ENCODE measurements at places on chromosomes 5 and 9.
A peak's percentile ranks its signal among the peaks of the same experiment; 100 is the strongest.

GRCh38 chr5:116911074-116911473, 336.5 kb upstream of the SEMA6A start:
- no peak for DNase-seq

DNA sequence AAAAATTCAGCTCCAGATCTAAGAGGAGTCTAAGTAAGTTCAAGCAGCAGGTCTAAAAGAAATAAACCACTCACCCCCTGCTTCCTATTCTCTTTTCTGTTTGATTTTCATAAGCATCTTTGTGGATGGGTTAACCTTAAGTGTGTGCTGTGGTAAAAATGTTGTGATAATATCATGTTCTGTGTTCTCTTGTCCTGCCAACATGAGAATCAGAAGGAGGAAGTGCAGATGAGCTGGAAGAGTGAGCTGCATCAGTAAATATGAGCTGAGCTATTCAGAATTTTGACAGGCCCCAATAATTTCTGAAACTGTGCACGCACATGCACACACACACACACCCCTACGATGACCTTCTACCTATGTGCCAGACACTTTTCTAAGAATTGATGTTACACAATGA, 186.5 kb upstream of the ANKRD55 start:
- DNase-seq: no peak

GRCh38 chr5:38979535-38979934, 94.7 kb downstream of the RICTOR start:
- DNase-seq: no peak

DNA sequence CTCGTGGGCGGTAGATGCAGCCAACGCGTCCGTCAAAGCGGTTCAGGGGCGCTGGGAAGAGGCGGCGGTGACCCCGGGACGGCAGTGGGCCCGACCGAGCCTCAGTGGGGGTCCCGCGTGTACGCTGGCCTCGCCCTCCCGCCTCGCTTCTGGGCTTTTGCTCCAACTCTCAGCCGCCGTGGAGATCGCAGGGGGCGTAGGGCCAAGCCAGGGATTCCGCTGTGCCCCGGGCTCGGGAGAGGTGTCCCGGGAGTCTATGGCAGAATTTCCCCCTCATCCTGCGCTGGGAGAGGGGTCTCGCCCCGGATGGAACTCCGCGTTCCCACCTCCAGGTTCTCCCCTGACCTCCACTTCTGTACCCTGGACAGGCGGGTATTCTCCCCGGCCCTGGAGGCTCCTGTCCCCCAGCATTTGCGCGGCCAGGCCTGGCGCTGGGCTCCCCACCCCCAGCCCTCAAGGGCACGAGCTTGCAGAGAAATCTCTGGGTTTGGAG, 131.9 kb downstream of the MRPL36 start:
- DNase-seq: no peak

GRCh38 chr5:87079219-87079618, 188.5 kb upstream of the RASA1 start:
- DNase-seq: no peak

- no peak for DNase-seq
These were observed 346.5 kb upstream of the MEF2C start for GRCh38 chr5:89229331-89230070.

DNA sequence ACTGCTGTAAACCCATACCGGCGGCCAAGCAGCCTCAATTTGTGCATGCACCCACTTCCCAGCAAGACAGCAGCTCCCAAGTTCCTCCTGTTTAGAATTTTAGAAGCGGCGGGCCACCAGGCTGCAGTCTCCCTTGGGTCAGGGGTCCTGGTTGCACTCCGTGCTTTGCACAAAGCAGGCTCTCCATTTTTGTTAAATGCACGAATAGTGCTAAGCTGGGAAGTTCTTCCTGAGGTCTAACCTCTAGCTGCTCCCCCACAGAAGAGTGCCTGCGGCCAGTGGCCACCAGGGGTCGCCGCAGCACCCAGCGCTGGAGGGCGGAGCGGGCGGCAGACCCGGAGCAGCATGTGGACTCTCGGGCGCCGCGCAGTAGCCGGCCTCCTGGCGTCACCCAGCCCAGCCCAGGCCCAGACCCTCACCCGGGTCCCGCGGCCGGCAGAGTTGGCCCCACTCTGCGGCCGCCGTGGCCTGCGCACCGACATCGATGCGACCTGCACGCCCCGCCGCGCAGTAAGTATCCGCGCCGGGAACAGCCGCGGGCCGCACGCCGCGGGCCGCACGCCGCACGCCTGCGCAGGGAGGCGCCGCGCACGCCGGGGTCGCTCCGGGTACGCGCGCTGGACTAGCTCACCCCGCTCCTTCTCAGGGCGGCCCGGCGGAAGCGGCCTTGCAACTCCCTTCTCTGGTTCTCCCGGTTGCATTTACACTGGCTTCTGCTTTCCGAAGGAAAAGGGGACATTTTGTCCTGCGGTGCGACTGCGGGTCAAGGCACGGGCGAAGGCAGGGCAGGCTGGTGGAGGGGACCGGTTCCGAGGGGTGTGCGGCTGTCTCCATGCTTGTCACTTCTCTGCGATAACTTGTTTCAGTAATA, at the start of gene FXN:
TSS of gene FXN (plus strand) at position 315 of the 871 bp plus-strand sequence. CDS start at position 346, 31 bp downstream.
- peak; percentile 86 for DNase-seq

DNA sequence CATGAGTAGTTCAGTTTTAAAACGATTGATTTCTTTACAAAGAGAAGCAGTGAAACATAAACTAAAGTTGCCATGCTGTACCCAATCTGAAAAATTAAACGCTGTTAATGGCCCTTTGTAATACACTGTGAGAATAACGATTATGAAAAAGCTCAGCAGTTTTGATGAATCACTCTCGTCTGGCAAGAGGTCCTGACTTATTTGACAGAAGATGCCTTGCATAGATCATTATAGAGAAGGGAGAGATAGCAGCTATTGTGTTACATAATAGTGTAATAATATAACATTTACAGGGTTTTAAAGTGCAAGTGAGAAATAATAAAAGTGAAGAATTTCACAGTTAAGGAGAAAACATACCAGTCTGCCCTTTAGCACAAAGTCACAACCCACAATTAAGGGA, 361.5 kb upstream of the CDH10 start:
- no peak for DNase-seq

- DNase-seq: no peak
These were observed 119.5 kb upstream of the ZNF618 start for GRCh38 chr9:113756476-113757192.

All from left ventricle myocardium inferior (tissue), 1 donor.